NCI-H187 treated with DMSO at 0.1 percent for 48 hours (cell line): ENCODE measurements at places on chromosomes 11 and 22.

DNA sequence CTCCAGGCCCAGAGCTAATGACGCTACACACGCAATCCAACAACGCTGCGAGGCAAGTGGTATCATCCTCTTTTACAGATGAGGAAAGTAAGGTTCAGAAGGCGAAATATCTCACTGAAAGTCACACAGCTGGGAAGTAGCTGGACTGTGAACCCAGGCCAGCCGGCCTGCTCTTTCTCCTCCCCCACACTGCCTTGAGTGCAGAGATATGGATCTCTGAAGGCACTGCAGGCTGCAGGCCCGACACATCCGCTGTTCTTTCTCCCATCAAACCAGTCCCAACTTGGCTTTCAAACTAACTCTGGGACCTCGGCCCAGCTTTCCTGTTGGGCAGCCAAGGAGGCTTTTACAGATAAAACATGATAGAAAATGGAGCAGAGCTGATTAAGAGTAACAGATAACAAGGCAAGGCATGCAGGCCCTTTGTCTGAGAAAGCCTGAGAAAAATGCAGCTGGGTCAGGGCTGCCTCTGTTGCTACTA, 64.0 kb upstream of the PTPRJ start:
- DNase-seq = no peak

- no peak for DNase-seq
Observed at GRCh38 chr11:30358536-30358935, 35.6 kb downstream of the ARL14EP start.

GRCh38 chr11:59938718-59939117, 486 bp downstream of the OOSP1 start:
- no peak for DNase-seq

GRCh38 chr11:101478587-101479369, 105.0 kb downstream of the TRPC6 start:
- DNase-seq = no peak

DNA sequence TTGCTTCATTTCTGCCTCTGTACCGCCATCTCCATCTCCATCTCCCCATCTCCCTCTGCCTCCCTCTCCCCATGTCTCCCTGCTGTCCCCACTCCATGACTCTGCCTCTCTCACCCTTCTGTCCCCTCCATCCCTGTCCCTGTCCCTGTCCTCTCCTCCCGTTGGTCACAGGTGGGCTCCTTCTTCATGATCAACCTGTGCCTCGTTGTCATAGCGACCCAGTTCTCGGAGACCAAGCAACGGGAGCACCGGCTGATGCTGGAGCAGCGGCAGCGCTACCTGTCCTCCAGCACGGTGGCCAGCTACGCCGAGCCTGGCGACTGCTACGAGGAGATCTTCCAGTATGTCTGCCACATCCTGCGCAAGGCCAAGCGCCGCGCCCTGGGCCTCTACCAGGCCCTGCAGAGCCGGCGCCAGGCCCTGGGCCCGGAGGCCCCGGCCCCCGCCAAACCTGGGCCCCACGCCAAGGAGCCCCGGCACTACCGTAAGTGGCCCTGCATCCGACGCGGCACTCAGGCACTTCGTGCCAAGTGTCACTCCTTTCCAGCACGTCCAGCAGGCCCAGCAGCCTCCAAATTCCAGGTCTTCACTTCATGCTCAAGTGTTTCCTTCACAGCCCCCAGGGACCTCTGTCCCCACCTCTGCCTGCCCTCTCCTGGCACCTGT, 76.0 kb downstream of the CACNA1I start:
- no peak for DNase-seq
